ENCODE measurements at places on chromosomes 6 and 20. TPM values are rescaled to one million over a fixed set of nuclear protein-coding genes. Genes with fewer than 3 reads are reported as not detected.

Gene PAK5
- total RNA-seq: 0.21 TPM

Gene MED23
- 8.0 TPM for total RNA-seq

Gene RGS17
- total RNA-seq: 1.1 TPM

Gene PRL
- total RNA-seq: not detected

Gene TCP11
- total RNA-seq: not detected

Gene SLC13A3
- not detected for total RNA-seq

Gene ADGRB3
- total RNA-seq: 1.1 TPM

Gene RIMS1
- 6.7 TPM for total RNA-seq

Gene STX11
- total RNA-seq: not detected

Gene CMTR1
- 22.4 TPM for total RNA-seq

Gene CDH26
- 0.21 TPM for total RNA-seq

Gene BPIFA1
- total RNA-seq: not detected

Gene TAGAP
- total RNA-seq: not detected

Gene CRISP3
- not detected for total RNA-seq

Gene C6orf15
- not detected for total RNA-seq

Gene SLC18B1
- total RNA-seq: 6.0 TPM

Gene BANF2
- not detected for total RNA-seq

Gene MATN4
- not detected for total RNA-seq

Gene HTR1E
- not detected for total RNA-seq

Gene WFDC10B
- not detected for total RNA-seq

Gene UST
- 11.7 TPM for total RNA-seq
